ENCODE measurements at places on chromosomes 7 and 10.

DNA sequence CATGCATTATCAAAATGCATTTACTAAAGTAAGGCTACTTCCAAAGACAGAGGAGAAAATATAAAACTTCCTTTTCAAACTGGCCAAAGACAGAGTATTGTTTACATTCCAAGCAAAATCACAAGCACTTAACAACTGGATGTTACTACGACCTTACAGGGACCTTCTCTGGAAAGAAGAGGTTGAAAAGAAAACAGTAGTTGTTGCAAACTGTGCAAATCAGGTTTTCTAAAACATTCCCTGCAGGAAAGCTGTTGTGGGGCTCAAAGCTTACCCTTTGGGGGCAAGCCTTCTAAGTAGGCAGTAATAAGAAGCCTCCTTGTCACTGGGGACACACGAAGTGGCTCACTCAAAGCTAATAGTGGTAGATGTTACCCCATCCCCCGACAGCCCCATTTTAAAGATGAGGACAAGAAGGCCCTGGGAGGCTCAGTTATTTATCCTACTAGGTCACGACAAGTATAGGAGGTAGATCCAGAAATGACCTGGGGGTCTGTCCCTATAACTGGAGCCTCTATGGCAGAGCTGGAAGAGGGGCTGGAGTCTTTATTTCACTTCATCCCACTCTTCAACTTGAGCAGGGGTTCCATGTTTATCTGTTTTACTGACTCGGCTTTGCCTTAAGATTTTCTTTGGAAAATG lies 46.6 kb downstream of the ATXN7L1 start:
- no peak for DNase-seq

- no peak for DNase-seq
Observed at GRCh38 chr10:45403151-45403550, 29.1 kb downstream of the ALOX5 start.

- DNase-seq: no peak
Observed at GRCh38 chr10:13270877-13271551, 28.9 kb downstream of the PHYH start.

GRCh38 chr10:93363891-93364648 lies 118.1 kb downstream of the MYOF start:
- DNase-seq: no peak

GRCh38 chr10:98307916-98308541 lies 40.0 kb upstream of the LOXL4 start:
- no peak for DNase-seq

DNA sequence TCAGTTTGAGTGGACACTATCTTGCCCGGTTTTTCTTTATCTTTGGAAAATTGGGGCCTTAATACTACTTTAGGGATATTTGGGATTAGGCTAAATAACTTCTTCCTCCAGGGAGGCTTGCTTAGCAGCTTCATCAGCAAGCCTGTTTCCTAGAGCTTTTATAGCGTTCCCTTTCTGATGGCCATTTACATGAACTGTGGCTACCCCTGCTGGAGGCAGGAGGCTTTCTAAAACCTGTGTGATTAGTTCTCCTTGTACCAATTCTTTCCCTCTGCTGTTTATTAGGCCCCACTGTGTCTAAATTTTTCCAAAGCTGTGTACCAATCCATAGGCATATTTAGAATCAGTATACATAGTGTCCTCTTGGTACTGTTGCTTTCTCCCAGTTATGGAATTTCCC lies 61.7 kb upstream of the CNTNAP2 start:
- DNase-seq: no peak

- peak; percentile 51 for DNase-seq
Observed at GRCh38 chr7:151631953-151632749, 112.5 kb upstream of the RHEB start.

GRCh38 chr7:101879565-101879964 lies 62.1 kb downstream of the CUX1 start:
- no peak for DNase-seq

GRCh38 chr10:69125554-69125953 lies 1.6 kb downstream of the VPS26A start:
- no peak for DNase-seq

- DNase-seq: no peak
Observed at GRCh38 chr7:76513817-76514799, 3.8 kb downstream of the UPK3B start.

GRCh38 chr7:49112647-49113046 lies 188.3 kb downstream of the CDC14C start:
- no peak for DNase-seq

DNA sequence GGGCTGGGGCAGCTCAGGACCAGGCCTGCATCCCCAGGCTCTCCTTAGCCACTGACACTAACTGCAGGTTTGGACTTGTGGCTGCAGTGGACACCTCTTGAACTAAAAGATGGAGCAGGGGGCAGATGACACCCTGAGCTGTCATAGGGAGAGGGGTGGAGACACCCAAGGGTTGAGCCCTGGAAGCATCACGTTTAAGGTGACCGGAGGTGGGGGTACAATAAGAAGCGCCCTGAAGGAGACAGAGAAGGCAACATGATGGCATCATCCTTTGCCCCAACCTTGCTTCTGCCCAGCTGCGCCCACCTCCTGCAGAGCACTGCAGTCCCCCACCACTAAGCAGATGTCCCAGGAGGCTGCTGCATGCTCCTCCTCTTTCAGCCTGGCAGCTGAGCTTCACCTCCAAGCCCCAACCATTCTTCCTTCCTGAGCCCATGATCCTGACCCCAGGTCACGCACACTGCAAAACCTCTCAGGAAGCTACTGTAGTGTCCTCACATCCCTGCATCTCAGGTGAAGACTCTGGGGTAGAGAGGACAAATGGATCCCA lies 25.5 kb downstream of the OGDHL start:
- no peak for DNase-seq

- no peak for DNase-seq
Observed at GRCh38 chr7:73487486-73487885, 34.6 kb downstream of the BAZ1B start.

- no peak for DNase-seq
Observed at GRCh38 chr7:2288503-2288902, 25.7 kb downstream of the SNX8 start.

- DNase-seq: no peak
Observed at GRCh38 chr7:92854501-92855238, 18.3 kb upstream of the CDK6 start.

- peak; percentile 54 for DNase-seq
Observed at GRCh38 chr10:44993922-44994751, 6.6 kb upstream of the ZNF22 start.

GRCh38 chr10:49679480-49679893 lies at the start of gene C10orf53:
TSS of gene C10orf53 (plus strand) at chr10:49679651. CDS start at chr10:49679698, 47 bp downstream.
- DNase-seq: peak; percentile 3

DNA sequence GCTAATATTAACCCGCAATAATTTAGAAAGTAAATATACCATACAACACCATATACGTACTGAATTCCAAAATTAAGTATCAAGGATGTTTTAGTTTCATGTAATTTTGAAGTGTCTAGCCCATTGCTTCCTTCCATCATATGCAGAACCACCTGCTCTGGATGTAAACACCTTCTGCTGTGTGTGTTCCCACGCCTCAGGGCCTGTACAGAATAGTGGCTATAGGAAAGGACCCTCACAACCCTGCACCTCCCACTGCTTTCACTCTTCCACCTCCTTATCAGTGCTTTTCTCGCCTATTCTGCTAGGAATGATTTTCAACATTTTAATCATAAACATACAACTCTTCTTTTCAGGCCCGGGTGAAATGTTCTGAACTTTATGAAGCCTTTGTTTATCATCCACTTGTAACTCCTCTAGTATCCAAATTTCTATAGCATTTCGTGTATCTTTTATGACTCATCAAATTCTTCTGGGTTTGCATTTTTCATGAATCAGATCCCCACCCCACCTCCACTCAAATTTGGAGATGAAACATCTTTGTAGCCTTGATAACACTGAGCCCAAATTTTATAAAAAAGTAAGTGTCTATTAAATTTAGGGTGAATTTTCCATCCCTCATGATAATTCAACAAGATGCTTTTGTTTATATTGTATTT lies 1106.8 kb upstream of the C7orf33 start:
- DNase-seq: no peak

GRCh38 chr7:69012149-69012548 lies 586.1 kb upstream of the AUTS2 start:
- DNase-seq: no peak

GRCh38 chr10:122112625-122113160 lies 123.7 kb downstream of the TACC2 start:
- DNase-seq: peak; percentile 51

Measured in fibroblast of skin of left quadriceps (primary cell).